HTR-8/SVneo (cell line): ENCODE measurements at places on chromosomes 12 and 14.

DNA sequence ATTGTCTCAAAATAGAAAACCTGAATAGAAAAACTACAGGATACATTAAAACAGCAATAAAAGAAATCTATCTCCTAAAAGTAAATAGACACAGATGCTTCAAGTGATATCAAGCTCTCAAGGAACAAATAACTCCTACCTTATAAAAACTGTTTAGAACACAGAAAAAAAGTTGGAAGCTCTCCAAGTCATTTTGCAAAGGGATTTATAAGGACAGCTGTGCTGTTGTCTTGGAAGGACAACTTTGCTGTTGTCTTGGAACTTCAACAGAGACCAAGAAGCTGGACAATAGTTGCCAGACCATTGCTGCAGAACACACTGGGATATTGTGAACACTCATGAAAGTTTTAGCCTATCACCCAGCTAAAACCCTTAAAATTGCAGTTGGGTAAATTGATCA, 780.7 kb downstream of the FLRT2 start:
- DNase-seq, result no peak

GRCh38 chr14:106872611-106873446, 1346.4 kb downstream of the TMEM121 start:
- no peak for DNase-seq

DNA sequence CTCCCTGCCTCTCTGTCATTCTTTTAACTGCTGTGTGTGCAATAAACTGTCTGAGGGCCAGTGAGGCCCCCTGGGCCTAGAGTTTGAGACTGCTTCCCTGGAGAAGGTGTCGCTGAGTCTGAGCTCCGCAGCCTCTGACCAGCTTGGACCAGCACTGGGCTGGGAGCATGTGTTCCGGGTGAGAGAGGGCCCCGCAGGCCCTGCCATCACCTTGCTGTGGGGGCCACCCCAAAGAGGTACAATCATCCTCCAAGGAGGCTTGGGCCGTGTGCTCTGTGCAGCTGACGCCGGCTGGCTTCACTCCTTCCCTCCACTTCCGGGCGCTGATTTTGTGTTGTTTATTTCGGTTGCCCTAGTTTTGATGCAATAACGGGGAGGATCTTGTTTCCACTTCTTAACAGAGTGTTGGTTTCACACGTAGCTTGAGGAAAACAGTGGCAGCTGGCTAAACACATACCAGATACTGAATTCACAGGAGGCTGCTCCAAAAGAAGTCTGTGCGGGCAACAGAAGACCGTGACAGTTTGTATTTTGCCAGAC, 121.6 kb downstream of the TMEM132C start:
- DNase-seq, result no peak

- peak; percentile 43 for DNase-seq
Observed at GRCh38 chr12:121494093-121494787, 86.6 kb downstream of the KDM2B start.

DNA sequence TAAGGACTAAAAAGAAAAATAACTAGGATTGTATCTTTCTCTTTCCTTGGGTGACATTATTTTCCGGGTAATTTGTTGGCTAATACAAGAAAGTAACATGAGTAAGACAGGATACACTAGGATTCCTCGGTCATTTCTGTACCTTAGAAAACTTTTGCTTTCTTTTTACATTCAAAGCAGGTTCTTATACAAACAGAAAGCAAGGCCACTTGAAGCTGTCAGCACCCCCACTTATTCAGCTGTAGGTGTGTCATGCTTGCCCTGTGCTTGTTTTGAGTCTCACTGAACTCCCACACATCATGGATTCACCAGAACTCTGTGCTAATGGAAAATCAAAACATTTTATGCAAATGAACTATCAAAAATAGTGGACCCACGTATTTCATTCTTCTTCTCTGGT, 266.8 kb upstream of the CLEC14A start:
- DNase-seq, result no peak

- peak; percentile 51 for DNase-seq
Observed at GRCh38 chr14:54310151-54310850, 86.5 kb upstream of the CDKN3 start.

DNA sequence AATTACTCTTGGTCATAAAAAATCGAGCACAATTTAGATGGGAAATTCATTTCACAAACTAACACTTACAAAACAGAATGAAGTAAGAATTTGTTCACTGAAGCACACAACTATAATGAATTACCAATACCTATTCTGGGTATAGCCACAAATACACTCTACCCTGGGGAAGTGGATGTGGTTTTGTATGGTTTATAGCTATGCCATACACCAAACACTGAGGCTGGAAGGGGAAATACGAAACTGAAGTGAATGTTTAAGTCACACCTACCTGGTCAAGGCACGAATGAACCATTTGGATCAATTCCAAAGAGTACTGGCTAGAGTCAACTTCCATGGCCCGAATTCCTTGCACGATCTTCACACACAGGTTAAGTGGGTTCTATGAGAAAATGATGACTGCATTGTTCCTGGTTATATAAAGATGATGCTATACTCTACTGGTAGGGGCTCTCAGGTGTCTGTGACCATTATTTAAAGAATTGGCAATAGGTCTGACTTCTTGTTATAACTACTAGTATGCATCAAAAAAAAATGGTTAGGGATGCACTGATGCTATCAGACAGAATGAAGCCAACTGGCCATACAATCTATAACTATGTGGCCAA, 12.8 kb downstream of the NEK9 start:
- no peak for DNase-seq

GRCh38 chr12:129378496-129378895, 525.2 kb downstream of the GLT1D1 start:
- DNase-seq, result no peak

- peak; percentile 99 for DNase-seq
Observed at GRCh38 chr14:61561657-61562276, 133.5 kb upstream of the HIF1A start.

- no peak for DNase-seq
Observed at GRCh38 chr12:111445726-111446581, 40.2 kb downstream of the SH2B3 start.

- no peak for DNase-seq
Observed at GRCh38 chr14:92010644-92011043, 29.2 kb downstream of the TRIP11 start.

GRCh38 chr14:87483271-87484260, 509.4 kb downstream of the GALC start:
- no peak for DNase-seq

- peak; percentile 37 for DNase-seq
Observed at GRCh38 chr12:103799857-103800771, 40.9 kb downstream of the NT5DC3 start.

- no peak for DNase-seq
Observed at GRCh38 chr14:71918955-71919354, 13.3 kb upstream of the RGS6 start.

- no peak for DNase-seq
Observed at GRCh38 chr12:123223241-123223668, 9.7 kb downstream of the MPHOSPH9 start.

DNA sequence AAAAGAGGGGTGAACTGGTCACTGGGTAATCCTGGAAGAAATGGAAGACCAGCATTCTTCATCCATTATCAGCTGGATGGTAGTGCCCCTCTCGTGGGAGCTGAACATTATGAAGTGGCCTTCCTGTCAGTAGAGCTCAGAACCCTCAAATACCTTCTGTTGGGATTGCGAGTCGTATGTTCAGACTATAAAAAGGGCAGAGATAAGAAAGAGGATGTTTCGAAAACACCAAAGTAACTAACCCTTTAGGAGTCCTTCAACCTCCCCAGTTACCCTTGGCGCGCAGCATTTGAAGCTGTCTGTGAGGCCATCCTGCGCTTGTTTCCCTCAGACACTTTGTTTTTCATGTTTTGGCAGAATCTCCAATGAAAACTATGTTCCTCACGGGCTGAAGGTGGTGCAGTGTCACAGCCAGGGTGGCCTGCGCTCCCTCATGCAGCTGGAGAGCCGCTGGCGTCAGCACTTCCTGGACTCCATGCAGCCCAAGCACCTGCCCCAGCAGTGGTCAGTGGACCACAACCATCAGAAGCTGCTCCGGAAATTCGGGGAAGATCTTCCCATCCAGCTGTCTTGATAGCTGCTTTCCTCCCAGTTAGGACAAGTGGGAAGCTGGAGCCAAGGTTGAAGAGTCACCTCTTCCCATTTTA, 19.3 kb upstream of the GALNT16 start:
- DNase-seq, result no peak
